ENCODE measurements at places on chromosomes 6 and 20.
A peak's percentile ranks its signal among the peaks of the same experiment; 100 is the strongest.

DNA sequence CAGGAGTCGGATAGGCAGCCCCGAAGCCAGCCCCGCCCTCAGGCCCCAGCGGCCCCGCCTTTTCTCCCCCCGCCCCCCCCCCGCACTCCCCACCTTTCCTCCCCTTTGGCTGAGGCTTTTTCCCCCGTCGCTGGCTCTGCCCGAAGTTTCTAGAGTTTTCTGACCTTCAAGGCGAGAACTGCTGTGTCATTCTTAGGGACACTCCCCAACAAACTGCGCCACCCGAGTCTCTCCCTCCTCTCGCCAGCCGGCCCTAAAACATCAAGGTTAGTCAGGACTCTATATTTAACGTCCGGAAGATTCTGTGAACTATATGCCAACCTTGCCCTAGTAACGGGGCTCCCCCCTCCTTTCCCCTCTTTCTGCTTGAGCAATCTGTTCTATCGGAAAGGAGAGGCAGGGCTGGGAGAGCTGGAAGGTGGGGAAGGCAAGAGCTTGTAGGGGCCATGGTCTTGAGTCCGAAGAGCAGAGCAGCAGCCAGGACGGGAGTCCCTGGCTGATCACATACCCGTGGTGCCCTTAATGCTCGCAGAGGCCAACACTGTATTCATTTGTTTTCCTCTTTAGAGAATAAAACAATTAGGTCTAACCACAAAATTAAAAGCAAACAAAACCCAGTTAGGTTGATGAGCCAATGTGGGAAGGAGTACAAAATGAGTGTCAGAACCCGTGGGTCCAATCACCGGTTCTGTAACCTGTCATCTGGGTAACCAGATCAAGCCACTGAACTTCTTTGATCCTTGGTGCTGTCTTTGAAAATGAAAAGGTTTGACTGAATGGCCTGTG is 5.3 kb upstream of the HSPA1B start:
- H3K27me3 ChIP-seq, result no peaks in the 10 kb centered on the region
- peak overlapping the region; percentile 99 for H3K27ac ChIP-seq
- H3K36me3 ChIP-seq, result no peaks in the 10 kb centered on the region
- H3K4me1 ChIP-seq, result no peaks in the 10 kb centered on the region
- peak overlapping the region; percentile 77 for H3K4me3 ChIP-seq

DNA sequence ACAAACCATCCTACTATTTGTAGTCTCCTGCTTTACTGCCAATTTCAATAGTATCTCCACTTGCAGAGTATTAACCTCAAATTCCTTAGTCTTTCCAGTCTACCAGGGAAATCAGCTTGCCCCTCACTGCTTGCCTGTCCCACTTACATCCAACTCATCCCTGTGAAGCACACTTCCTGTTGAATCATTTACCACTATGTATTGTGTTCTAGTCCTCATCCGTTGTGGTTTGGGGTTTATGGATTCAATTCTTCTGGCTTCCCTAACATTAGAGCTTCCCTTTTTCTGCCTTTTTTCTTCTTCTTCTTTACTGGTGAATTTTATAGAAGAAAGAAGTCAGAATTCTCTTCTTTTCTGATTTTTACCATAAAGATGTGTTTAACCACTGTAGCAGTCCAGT is 5.1 kb upstream of the TXLNB start:
- H3K27me3 ChIP-seq, result no peaks in the 10 kb centered on the region
- no peak overlapping the region for H3K27ac ChIP-seq
- DNase-seq, result no peak
- H3K4me3 ChIP-seq, result no peak overlapping the region

- DNase-seq, result no peak
- no peak overlapping the region for H3K27ac ChIP-seq
- no peak overlapping the region for H3K4me3 ChIP-seq
- no peaks in the 10 kb centered on the region for H3K36me3 ChIP-seq
- no peaks in the 10 kb centered on the region for H3K27me3 ChIP-seq
Observed at GRCh38 chr6:39362487-39362865, 40.0 kb upstream of the KCNK16 start.

- H3K27me3 ChIP-seq, result no peaks in the 10 kb centered on the region
- no peaks in the 10 kb centered on the region for H3K4me1 ChIP-seq
- no peak overlapping the region for H3K4me3 ChIP-seq
- no peak for DNase-seq
Observed at GRCh38 chr6:127879685-127880084, 21.2 kb downstream of the THEMIS start.

DNA sequence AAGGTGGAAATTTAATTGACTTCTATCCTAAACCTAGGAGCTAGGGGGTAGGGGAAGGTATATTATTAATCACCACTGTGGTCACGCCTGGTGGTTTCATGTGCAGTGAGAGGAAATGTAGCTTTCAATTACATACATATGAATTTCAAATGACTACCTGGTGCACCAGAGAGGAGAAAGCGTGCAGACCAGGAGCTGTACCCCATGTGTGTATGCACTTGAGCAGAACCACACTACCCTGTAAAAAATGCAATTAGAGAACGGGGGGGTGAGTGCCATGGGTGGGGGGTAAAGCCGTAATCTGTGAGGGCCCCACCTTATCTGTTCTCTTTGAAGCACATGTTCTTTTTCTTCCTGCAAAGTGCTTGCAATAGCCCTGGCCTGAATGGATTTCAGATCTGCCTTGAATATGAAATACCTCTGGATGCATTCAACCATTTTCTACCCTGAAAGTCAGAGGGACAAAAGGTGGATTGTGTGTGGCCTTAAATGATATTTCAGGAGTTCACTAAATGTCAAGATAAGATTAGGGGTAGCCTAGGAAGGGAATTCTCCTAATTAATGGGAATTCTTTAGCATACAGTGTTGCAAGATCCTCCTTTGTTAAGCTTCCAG is 30.9 kb upstream of the EDN3 start:
- no peak overlapping the region for H3K27ac ChIP-seq
- no peaks in the 10 kb centered on the region for H3K4me1 ChIP-seq
- no peaks in the 10 kb centered on the region for H3K36me3 ChIP-seq
- no peaks in the 10 kb centered on the region for H3K27me3 ChIP-seq
- DNase-seq, result no peak

- H3K27ac ChIP-seq, result peak within 1 kb of the TSS; percentile 82
- peak; percentile 91 for DNase-seq
- no peaks in the 10 kb centered on the region for H3K4me1 ChIP-seq
- H3K4me3 ChIP-seq, result peak within 1 kb of the TSS; percentile 95
- H3K27me3 ChIP-seq, result no peaks in the 10 kb centered on the region
- no peaks in the 10 kb centered on the region for H3K36me3 ChIP-seq
Observed at GRCh38 chr20:31514154-31515071, at the start of gene HM13. Gene HM13, plus strand, starts transcription at chr20:31514442. Its CDS starts 110 bp downstream, at chr20:31514552.

All from breast epithelium (tissue), 4 donors.